Sigmoid colon (tissue), 7 donors: ENCODE measurements at places on chromosomes 11 and 22. TPM values are rescaled to one million over a fixed set of nuclear protein-coding genes. Genes with fewer than 3 reads are reported as not detected.

The LMO2 gene
- polyA plus RNA-seq: 19.8 TPM

The CRYBB3 gene
- 0.67 TPM for polyA plus RNA-seq

The SCGB1A1 gene
- not detected for polyA plus RNA-seq

The NNMT gene
- 201 TPM for polyA plus RNA-seq

The OR2D2 gene
- not detected for polyA plus RNA-seq

The ACRV1 gene
- not detected for polyA plus RNA-seq
